ENCODE measurements at places on chromosomes 2 and 18. TPM values are rescaled to one million over a fixed set of nuclear protein-coding genes. Genes with fewer than 3 reads are reported as not detected.

DNA sequence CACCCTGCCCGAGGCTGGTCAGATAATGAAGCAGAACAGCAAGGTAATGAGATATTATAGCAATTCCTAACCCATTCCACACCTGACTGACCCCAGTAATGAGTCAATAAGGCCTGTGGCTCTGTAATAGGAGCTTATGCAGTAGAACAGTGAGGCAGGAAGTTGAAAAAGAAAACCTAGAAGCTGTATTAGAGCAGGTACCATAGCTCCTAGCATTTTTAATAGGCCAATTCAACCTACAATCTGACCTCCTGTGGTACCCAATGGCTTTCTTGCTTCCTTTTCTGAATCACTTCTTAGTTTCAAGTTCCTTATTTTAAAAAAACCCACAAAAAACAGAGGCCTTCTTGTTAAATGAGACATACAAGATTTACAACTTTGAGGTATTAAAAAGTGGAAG is 43.6 kb upstream of the MAP2 start:
- H3K36me3 ChIP-seq: no peaks in the 10 kb centered on the region
- H3K4me1 ChIP-seq: no peaks in the 10 kb centered on the region
- H3K27me3 ChIP-seq: no peaks in the 10 kb centered on the region
- H3K27ac ChIP-seq: no peak overlapping the region

- H3K27me3 ChIP-seq: peaks cover 15% of the 10 kb centered on the region
- H3K4me1 ChIP-seq: peaks cover 2% of the 10 kb centered on the region
- H3K36me3 ChIP-seq: no peaks in the 10 kb centered on the region
- H3K4me3 ChIP-seq: no peak overlapping the region
- H3K27ac ChIP-seq: no peak overlapping the region
- DNase-seq: no peak
Observed at GRCh38 chr2:102350137-102350793, 5.3 kb upstream of the IL18R1 start.

DNA sequence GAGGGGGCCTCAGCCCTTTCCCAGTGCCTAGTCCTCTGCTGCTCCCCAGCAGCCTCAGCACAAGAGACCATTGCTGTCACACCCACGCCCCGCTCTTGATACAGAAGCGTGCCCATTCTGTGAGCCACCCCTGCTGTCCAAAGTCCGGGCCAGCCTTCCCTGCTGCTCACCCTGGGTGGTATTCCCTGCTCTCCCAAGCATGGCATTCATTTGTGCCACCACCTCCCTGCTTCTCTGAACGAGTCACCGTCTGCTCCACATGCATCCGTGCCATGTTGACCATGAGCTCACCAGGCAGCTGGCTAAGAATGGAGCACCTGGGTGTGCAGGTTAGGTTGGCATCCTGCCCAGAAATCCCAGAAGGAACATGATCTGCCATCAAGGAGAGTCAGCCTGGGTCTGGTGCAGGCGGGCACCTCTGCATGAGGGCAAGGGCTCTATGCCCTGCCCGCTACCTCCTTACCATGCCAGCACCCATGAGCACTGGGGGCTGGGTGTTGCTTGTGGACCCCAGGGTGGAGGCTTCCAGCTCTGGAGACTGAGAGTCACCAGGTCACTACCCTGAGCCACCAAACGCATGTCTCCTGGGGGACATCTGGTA is 63.0 kb downstream of the TWIST2 start:
- peaks cover 13% of the 10 kb centered on the region for H3K4me1 ChIP-seq
- DNase-seq: no peak
- no peaks in the 10 kb centered on the region for H3K27me3 ChIP-seq
- H3K4me3 ChIP-seq: no peak overlapping the region
- peaks cover 30% of the 10 kb centered on the region for H3K36me3 ChIP-seq

Gene CNDP1
- not detected for total RNA-seq

- H3K36me3 ChIP-seq: no peaks in the 10 kb centered on the region
- no peak for DNase-seq
- no peaks in the 10 kb centered on the region for H3K27me3 ChIP-seq
- no peak overlapping the region for H3K4me3 ChIP-seq
Observed at GRCh38 chr18:43420950-43421349, 143.7 kb upstream of the SYT4 start.

DNA sequence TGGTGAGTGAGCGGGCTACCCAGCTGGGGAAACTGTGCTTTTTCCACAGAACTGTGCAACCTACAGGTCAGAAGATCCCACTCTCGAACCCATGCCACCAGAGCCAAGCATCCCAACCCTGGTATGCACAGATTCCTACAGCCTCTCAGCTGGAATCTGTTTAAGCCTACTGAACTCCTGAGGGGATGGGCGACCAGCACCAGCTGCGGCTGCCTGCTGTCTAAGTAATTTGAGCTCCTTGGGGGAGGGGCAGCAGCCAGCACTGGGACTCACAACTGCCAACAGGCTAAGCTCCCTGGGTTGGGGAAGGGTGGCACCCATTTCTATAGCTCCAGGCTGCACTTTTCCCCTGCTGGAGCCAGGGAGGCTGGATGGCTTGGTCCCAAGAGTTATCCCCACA is 11.8 kb downstream of the CYP27C1 start:
- no peaks in the 10 kb centered on the region for H3K36me3 ChIP-seq
- peak; percentile 19 for DNase-seq
- no peaks in the 10 kb centered on the region for H3K4me1 ChIP-seq
- no peak overlapping the region for H3K27ac ChIP-seq
- no peak overlapping the region for H3K4me3 ChIP-seq

Gene MTA3
- total RNA-seq: 31.9 TPM

Gene DSG4
- total RNA-seq: not detected

Gene SP5
- not detected for total RNA-seq

- peaks cover 28% of the 10 kb centered on the region for H3K36me3 ChIP-seq
- DNase-seq: no peak
- H3K4me3 ChIP-seq: no peak overlapping the region
- peaks cover 5% of the 10 kb centered on the region for H3K4me1 ChIP-seq
- no peaks in the 10 kb centered on the region for H3K27me3 ChIP-seq
Observed at GRCh38 chr2:37244017-37244416, 12.6 kb downstream of the NDUFAF7 start.

DNA sequence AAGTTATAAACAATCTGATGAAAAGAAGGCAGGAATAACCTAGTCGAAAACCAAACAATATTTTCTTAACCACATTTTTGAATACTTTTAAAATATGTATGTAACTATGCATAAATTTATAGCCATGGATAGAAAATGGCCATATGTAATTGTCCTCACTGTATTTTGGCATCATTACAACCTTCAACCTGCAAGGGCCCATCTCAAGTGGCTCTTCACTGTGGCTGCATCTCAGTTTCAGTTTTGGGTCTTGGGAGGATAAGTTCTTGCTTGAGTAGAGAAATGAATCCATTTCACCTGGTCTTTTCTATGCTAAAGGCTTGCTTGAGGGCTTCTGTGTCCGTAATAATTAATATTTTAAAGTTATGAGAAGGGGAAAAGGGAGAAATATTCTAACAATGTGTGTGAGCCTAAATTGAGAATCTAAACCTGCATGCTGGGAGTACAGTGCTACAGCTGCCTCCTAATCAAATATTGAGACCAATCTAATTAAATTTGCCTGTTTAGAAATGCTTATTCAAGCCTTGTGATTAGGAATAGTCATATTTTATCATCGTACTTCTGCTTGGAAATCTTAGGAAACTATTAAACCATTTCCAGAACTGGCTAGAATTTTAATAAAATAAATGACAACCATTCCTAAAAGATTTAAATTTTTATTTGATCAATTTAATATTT is 92.5 kb downstream of the EML4 start:
- DNase-seq: no peak
- no peak overlapping the region for H3K4me3 ChIP-seq
- H3K36me3 ChIP-seq: peaks cover 17% of the 10 kb centered on the region
- no peaks in the 10 kb centered on the region for H3K27me3 ChIP-seq
- no peak overlapping the region for H3K27ac ChIP-seq
- H3K4me1 ChIP-seq: no peaks in the 10 kb centered on the region

GRCh38 chr2:124283096-124283495 is 258.0 kb downstream of the CNTNAP5 start:
- H3K27ac ChIP-seq: no peak overlapping the region
- H3K27me3 ChIP-seq: no peaks in the 10 kb centered on the region
- H3K36me3 ChIP-seq: no peaks in the 10 kb centered on the region
- no peaks in the 10 kb centered on the region for H3K4me1 ChIP-seq
- no peak overlapping the region for H3K4me3 ChIP-seq

Gene TLX2
- not detected for total RNA-seq

DNA sequence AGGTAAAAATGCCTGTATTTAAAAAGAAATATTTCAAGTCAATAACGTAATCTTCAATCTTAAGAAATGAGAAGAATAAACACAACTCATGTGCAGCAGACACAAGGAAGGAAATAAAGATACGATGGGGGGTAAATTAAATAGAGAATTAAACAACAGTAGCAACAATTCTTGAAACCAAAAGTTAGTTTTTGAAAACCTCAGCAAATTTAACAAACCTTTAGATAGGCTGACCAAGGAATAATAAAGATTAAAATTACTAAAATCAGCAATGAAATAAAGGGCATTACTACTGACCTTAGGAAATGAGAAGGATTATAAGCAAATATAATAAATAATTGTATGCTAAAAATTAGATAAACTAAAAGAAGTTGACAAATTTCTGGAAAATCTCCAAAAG is 178.9 kb downstream of the RTP5 start:
- H3K27me3 ChIP-seq: peaks cover 41% of the 10 kb centered on the region
- H3K27ac ChIP-seq: no peak overlapping the region
- no peaks in the 10 kb centered on the region for H3K4me1 ChIP-seq
- no peaks in the 10 kb centered on the region for H3K36me3 ChIP-seq

Gene WBP1
- total RNA-seq: 22.9 TPM

Gene RASGRP3
- 3.0 TPM for total RNA-seq

Gene LRATD1
- 0.28 TPM for total RNA-seq
